ENCODE measurements at places on chromosomes 1 and 21. TPM values are rescaled to one million over a fixed set of nuclear protein-coding genes. Genes with fewer than 3 reads are reported as not detected.

The ERICH3 gene
- polyA plus RNA-seq = 0.53 TPM

The PTPRC gene
- 5.4 TPM for polyA plus RNA-seq

The ADGRL4 gene
- polyA plus RNA-seq = 24.7 TPM

The ATP6V1G3 gene
- polyA plus RNA-seq = 9.7 TPM

The TMEM63A gene
- 47.2 TPM for polyA plus RNA-seq

The PLPP3 gene
- 154 TPM for polyA plus RNA-seq

The FALEC gene
- not detected for polyA plus RNA-seq

The MYOC gene
- polyA plus RNA-seq = 0.22 TPM

The TP73 gene
- 0.64 TPM for polyA plus RNA-seq

The SLC45A1 gene
- 3.9 TPM for polyA plus RNA-seq

The NUDT4B gene
- polyA plus RNA-seq = 3.5 TPM

The ZSWIM5 gene
- polyA plus RNA-seq = 7.6 TPM

The SERTAD4 gene
- polyA plus RNA-seq = 7.0 TPM

The PDZK1IP1 gene
- polyA plus RNA-seq = 39.5 TPM

The PGLYRP4 gene
- polyA plus RNA-seq = not detected

All from right renal pelvis (tissue), 4 donors.